HAP-1 (cell line): ENCODE measurements at places on chromosomes 7 and 10.

- DNase-seq, result peak; percentile 64
These were observed 11.8 kb downstream of the BZW2 start for GRCh38 chr7:16657656-16658279.

GRCh38 chr10:114940735-114941134, 2.7 kb downstream of the TRUB1 start:
- no peak for DNase-seq

DNA sequence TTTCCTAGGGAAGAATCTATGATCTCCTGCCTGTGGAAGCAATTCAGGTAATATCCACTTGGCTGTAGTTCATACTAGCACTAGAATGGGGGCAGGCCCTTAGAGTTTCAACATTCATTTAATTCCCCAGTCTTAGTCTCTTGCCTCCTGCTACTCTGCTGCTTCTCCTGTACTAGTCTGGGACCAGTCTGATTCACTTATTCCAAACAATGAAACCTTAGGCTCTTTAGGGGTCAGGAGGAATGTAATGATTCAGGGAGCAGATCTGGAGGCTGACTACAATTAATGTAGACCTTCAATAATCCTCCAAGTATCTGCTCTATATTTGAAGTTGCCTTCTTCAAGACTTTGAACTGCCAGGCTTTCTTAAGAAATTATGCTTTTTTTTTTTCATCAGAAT, 101.8 kb downstream of the GNAT3 start:
- no peak for DNase-seq

DNA sequence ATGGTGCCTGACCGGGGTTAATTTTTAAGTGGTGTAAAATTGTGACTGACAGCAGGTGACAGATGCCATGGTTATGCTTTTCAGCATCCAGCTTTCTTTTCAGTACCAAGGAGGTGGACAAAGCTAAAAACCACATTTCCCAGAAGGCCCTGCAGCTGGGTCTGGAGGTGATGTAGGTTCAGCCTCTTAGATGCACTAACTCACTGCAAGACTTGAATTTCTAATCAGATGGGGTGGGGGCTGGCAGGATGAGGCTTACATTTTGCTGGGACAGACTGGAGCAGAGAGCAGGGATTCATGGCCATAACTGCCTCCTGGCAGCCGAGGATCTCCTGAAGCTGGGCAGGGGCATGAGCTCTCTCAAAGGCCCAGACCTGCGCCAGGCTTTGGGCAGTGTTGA, 52.4 kb downstream of the PDIA4 start:
- DNase-seq, result no peak

DNA sequence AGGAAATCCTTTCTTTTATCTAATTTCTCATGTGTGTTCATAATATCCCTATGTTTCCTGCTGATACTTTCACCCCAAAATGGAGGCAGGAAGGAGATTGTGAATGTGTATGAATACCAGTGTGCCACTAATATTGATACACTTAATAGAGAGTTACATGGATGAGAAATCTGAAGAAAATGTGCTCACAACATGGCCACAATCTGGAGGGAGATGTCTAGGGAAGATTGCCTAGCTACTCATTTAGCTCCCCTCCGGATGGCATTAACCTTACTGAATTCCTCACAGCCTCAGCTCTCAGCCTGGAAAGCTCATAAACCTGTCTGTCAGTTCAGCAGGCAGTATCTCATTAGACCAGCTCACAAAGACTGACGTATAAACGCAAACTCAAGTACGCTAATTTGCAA, 23.4 kb upstream of the DMTF1 start:
- DNase-seq, result peak; percentile 20

- DNase-seq, result no peak
These were observed 24.4 kb upstream of the ZNF273 start for GRCh38 chr7:64878684-64879083.

- peak; percentile 45 for DNase-seq
These were observed 20.8 kb downstream of the GHRHR start for GRCh38 chr7:30984359-30985107.

- DNase-seq, result no peak
These were observed 198.8 kb downstream of the GRID1 start for GRCh38 chr10:86167762-86168128.

GRCh38 chr10:108404155-108404554, 1239.6 kb upstream of the SORCS1 start:
- no peak for DNase-seq

DNA sequence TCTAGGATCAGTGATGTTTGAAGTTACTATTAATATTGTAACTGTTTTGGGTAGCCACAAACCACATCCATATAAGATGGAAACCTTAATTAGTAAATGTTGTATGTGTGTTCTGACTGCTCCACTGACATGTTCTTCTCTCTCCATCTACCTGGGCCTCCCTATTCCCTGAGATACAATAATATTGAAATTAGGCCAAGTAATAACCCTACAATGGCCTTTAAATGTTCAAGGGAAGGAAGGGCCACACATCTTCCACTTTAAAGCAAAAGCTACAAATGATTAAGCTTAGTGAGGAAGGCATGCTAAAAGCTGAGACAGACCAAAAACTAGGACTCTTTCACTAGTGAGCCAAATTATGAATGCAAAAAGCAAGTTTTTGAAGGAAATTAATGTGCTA, 176.4 kb upstream of the ANK3 start:
- no peak for DNase-seq

DNA sequence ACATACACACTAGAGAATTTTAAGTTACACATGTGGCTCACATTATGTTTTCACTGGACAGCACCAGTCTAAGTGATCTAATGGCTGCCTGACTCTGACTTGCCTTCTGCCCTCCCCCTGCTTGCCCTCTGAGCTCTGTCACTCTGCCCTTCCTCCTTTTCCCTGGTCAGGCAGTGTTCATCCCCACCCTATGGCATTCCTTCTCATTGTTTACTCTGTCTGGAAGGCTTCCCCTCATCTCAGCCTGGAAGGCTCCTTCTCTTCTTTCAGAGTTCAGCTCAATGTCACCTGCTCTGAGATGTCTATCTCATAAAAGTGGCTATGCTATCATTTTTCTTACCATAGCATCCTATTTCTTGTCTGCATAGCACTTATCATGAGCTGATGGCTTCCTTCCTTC, 305.7 kb downstream of the BMPER start:
- no peak for DNase-seq

DNA sequence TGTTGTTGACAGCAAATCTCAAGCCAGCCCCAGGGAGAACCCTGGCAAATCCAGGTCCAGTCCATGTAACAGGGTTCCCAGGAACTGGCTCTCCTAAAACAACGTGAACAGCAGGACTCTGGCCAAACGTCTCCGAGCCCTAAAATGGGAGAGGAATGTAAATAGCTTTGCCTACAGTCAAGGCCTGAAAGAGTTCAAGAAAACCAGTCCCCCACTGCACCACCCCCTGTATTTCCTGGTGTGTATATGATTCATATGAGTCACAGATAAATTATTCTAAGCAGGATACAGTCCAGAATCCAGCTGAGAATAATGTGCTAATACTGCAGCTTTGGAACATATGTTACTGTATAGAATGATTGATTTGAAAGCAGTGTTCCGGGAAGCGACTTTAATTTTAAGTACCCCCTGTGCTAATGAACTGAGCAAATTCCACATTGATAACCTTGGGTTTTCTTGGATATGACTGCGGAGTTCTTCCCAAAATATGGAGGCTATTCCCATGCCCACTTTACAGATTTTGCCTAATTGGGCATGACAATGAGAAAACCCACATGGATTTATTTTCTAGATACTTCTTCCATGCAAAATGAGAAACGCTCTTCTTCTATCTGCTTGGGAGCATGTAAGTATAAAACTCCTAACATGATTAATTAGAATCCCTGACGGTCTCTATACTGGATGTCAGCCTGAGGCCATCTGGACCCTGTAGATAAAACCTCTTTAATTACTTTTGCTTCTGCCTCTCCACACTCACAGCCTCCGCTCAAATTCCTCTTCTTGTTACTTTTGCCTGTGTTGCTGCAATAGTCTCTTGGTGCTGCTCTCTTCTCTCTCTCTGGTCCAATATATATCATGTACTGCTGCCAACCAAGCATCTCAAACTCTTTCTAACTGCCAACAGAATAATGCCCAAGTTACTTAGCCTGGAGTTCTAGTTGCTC, 50.2 kb downstream of the LAMB4 start:
- no peak for DNase-seq

- DNase-seq, result no peak
These were observed 32.8 kb upstream of the SLC18A3 start for GRCh38 chr10:49577182-49577925.

- no peak for DNase-seq
These were observed 659.2 kb downstream of the SDK1 start for GRCh38 chr7:3960050-3960763.

DNA sequence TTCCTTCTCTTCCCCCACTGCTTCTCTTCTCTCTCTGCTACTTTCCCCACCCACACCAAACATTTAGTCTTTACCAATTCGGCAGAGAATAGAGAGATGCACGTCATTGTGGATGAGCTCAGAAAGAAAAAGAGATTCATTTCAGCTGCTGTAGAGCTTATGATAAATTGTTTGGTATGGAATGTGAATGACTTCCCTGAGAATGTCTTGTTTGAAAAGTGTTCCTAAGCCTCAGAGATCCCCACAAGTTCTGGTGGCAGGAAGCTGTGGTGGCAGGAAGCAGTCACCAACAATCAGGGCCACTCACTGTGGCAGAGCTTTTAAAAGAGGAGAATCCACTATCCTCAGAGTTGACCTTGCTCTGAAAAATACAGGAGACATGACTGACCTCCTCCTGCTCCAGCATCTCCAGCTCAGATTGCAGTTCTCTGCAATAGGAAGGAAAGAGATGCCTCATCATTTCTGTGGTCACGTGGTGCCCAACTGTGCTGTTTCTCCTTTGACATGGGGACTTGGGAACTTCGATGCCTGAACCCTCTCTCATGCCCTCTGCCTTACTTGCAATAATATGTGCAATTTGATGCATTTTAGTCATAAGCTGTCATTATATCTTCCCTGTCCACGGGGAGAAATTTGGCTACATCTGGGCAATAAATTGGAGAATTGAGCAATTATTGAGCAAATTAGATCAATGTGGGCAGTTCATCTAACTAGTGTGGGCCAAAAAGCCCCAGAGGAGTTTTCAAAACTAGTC, 76.5 kb downstream of the BMPER start:
- no peak for DNase-seq

GRCh38 chr7:155258226-155258560, 39.5 kb upstream of the INSIG1 start:
- DNase-seq, result no peak

DNA sequence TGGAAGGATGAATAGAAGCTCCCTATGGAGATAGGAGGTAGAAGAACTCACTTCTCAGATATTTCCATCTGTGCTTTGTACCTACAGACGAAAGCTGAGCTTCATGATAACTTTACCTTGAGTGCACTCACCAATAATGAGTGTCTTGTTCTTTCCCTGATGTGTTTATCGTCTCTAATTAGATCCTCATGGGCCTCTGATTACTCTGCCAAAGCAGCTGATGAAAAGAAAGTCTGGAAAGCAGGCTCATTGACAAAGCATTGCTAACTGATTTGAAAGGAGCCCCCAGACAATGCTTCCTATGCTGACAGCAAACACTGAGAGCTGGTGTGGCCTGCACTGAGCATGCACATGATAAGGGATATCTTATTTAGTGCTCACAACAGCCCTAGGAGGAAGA, 183.9 kb upstream of the GHITM start:
- DNase-seq, result no peak
